Fibroblast of mammary gland (primary cell): ENCODE measurements at places on chromosomes 3 and 15.

- peak; percentile 79 for DNase-seq
Observed at GRCh38 chr3:150114873-150115540, 144.3 kb upstream of the PFN2 start.

DNA sequence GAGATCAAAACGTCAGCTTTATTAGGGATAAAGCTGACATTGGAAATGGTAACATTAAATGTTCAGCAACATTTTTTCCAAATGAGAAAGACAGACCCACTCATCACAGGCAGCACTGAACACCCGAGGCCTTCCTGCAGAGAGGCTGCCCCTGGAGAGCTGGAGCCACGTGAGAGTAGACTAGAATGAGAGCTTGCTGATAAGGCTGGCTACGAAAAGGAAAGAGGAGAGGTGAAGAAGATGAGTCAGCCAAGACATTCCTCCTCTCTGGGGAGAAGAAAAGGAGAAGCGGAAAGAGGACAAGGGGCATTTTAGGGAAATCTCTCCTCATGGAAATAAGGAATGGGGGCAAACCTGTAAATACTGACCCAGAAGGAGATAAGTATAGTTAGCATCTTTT is 7.3 kb downstream of the CYP19A1 start:
- peak; percentile 26 for DNase-seq

GRCh38 chr15:58276924-58277323 is 138.7 kb downstream of the AQP9 start:
- no peak for DNase-seq

DNA sequence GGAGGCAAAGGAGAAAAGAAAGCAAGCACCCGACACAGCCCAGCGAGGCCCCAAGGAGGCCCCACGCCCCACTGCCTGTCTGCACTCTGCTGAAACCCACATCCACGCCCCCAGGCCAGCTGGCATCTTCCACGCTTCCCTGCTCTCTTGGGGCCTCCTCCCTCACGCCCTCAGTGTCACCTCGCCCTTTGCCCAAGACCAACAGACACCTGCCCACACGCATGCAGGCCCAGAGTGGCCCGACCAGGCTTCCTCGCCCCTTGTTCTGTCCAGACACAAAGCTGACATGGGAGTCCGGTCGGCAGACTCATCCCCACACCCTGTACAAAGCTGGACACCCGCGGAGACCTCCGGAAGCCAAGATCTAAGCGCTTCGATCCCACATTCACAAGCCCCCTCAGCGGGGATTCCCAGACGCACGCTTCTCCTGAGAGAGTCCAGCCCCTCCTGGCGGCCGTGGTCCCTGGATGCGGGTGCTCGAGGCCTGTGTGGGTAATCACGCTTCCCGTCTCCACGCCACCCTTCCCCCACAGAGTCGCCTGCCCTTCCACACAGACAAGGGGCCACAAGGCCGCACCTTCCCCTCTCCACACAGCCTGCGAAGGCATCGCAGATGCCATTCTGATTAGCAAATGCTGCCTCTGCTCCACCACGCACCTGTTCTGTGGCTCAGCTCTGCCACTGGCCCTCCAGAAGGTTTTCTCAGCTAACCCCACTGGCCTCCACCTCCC is 176.6 kb downstream of the XXYLT1 start:
- DNase-seq = no peak

- no peak for DNase-seq
Observed at GRCh38 chr15:101494251-101494796, 4.8 kb upstream of the PCSK6 start.

DNA sequence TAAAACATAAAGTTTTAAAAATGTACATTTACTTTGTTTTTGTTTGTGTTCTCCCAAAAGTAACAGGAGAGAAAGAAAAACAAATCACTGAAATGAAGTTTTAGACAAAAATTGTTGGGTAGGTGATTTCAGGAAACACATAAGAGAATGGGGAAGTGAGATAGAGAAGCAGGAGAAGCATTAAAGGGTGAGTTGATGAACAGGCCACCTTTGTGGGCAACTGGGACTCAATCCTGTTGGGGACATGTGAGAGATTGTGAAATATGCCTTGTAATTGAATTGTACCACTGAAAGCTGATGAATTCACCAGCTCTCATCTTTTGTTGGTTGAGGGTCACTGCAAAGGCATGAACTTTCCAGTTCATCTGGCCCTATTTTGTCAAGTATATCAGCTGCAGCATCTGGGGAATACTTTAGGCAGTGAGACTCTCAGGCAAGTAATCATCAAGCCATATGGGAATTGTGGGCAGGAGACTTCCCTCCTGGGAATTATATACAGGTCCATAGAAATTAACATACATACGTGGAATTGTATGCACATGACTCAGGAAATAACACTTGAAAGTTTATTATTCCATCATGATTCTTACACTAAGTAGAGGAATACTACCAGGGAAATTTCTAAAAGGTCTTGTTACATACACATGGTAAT is 181.0 kb downstream of the ZBBX start:
- DNase-seq = peak; percentile 1

DNA sequence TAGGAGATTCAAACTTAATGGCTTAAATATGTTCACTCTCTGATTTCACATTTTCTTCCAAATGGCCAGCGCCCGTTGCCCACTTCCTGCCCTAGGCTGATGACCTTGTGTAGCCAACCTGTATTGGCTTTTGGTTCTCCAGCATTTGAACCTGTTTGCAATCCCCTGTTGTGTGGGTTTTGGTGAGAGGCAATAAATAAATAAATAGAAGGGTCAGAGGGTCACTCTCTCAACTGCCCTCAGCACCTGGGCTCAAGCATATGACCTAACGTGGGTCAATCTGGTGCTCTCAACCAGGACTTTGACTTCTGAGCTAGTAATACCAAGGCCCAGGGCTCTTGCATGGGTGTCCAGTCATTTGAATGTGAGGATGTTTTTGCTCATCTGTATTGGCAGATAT is 1.8 kb upstream of the SRP14 start:
- DNase-seq = no peak

- DNase-seq = peak; percentile 77
Observed at GRCh38 chr3:5202222-5202621, 14.7 kb downstream of the EDEM1 start.

DNA sequence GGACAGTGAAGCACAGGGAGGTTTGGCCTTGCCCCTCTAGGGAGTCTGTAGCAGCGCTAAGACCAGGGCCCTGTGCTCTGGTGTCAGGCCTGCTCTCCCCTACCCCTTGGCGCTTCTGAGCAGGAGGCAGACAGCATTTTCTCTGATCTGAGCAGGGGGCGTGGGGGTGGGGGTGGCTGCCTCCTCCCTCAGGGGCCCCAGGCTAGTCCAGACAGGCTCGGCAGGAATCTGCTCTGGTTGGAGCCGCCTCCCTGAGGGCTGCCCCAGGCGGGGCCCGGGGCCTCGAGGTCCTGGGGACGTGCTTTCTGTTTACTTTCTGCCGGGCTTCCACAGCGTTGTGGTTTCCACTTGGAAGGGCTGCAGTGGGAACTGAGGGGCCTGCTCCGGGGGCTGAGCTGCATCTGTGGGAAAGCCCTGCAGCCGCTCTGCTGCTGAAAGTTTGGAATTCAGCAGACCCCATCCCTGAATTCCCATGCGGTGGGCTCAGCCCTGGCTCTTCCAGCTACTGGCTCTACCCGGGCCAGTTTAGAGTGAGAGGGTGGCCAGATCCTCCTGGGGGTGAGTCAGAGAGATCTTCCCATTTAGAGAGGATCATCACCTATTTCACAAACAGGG is 105.4 kb downstream of the LINGO1 start:
- no peak for DNase-seq

- DNase-seq = no peak
Observed at GRCh38 chr3:108430540-108430939, 79.9 kb downstream of the MYH15 start.

GRCh38 chr3:99929745-99930139 is 112.1 kb downstream of the CMSS1 start:
- peak; percentile 90 for DNase-seq

DNA sequence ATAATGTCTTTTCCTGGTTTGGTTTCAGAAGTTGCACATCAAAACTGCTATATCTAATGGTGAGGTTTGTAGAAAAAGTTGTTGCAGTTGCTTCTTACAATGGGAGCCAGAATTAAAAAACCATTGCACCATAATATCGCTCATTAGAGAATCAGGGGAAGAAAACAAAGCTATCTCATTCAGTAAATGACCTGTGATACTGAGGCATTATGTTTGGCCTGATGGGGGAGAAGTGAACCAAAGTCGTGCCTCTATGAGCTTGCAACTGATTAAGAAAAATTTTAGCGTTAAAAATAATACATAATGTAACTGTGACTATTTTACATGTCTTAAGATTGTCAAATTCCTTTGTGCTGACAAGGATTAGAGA is 60.2 kb upstream of the ARHGEF26 start:
- no peak for DNase-seq

- DNase-seq = peak; percentile 39
Observed at GRCh38 chr3:141191097-141191749, 40.4 kb upstream of the PXYLP1 start.

DNA sequence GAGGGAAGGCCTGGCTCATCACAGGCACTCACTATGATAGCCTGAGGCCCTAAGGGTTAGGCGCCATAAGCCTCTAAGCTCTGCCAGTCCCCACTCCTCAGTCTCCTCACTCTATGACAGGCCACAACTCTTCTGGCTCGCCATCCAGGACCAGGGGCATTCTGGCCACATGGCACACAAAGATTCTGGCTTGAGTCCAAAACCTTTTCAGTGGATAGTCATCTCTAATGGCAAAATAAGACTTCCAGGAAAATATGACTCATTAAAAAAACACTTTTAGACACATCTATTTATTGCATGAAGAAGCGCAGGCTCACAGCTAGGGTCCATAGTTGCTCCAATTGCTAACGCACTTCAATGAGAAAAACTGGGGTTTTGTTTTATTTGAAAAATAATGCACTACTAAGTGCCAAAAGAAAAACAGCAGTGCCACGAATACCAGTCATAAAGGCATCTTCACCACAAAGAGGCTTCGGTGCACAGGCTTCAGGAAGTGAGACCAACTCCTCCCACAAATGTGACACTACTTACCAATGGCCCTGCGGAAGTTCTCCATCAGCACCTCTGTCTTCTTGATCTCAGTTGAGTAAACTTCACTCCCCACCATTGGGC is 11.1 kb downstream of the RUVBL1 start:
- peak; percentile 94 for DNase-seq

- no peak for DNase-seq
Observed at GRCh38 chr3:13149330-13150108, 76.3 kb upstream of the IQSEC1 start.

DNA sequence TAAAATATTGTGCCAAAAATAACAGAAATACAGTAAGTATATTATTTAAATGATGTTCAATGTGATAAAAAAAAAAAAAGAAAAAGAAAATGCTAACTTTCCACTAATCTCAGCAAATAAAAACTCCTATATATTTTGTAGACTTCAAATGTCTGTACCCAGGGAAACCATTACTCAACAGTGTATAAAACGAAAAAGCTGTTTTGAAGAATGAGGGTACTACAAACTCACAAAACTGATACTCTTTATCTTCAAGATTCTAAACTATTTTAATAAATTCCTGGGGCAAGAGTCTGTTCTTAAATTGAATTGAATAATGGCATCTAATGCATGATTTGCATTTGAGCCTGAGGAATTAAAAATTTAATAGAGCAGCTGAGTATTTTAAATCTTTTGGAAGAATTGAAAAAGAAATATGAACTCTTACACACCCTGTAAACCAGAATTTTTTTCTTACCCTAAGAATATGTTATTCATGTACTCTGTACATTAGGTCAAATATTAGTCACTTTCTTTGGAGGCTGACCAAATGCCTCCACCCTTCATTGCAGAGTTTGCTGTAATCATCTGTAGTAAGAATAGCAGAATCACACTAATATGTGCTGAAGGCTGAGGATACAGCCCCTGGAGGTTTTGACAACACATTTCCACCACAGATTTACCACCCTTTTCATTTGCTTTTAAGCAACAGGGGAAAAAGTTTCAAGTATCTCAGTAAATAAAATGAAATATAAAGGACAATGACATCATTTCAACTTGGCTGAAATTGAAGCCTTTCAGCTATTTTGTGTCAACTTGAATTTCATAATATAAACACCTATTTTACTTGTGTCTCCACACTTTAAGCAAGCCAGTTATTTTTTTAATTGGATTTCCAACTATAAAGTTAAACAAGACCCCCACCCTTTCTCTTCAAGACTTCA is 79.7 kb downstream of the FBN1 start:
- peak; percentile 98 for DNase-seq

GRCh38 chr15:99522288-99522687 is 43.5 kb upstream of the MEF2A start:
- no peak for DNase-seq

DNA sequence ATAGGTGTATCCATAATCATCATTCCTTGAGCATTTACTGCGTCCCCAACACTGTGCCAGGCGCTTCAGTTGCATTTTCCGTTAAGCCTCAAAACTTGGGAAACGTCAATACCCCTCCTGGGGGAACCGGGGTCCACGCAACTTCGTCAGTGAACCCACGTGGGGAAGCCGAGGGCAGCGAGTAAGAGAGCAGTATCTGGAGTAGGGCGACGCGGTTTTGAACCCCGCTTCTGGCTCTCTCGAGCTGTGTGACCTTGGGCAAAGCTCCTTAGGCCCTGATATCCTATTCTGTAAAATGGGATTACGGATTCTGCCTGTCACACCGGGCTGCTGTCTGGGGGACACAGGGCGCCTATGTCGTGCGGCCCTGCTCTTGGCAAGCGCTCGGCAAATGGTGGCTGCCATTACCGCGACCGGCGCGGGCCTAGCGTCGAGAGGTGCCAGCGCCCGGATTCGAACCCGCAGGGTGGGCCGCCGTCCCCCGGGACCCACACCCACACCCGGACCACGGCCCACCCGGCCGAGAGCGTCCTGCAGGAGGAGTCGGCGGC is 590 bp downstream of the POLG start:
- DNase-seq = no peak

GRCh38 chr3:127038466-127038865 is 55.6 kb downstream of the PLXNA1 start:
- DNase-seq = no peak

DNA sequence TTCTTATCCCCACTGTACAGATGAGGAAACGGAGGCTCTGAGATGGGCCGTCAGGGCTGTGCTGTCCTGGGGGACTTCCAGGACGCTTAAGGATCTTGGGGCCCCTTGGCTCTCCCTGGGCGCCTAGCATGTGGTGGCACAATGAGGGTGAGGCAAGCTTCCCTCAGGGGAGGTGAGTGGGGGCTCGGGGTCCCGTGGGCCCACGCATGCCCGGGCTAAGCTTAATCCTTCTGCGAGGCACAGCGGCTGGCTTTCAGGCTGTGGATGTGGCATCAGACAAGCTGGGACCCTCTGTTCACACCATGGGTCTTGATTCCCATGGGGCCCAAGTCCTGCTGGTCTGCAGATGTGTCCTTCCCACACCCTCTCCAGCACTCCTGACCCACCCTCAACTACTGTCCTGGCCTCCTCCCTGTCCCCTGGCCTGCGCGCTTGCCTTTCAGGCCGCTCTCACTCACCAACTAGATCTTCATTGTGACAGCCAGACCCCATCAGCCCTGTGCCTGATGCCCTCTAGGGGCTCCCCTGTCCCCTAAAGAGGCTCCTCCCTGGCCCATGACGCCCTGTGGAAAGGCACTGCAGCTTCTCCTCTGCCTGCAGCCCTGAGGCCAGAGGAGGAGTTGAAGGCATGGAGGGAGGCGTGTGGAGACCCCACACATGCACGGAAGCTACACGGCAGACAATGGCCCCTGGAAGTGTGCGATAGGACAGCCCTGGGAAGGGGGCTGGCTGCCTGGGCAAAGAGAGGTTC is 11.3 kb downstream of the DUSP7 start:
- DNase-seq = no peak

- peak; percentile 63 for DNase-seq
Observed at GRCh38 chr3:45507820-45508317, 86.7 kb upstream of the LIMD1 start.
